ENCODE measurements at places on chromosomes 11 and 22.

GRCh38 chr22:27060190-27060589 lies 402.8 kb downstream of the MIAT start:
- no peak for DNase-seq

DNA sequence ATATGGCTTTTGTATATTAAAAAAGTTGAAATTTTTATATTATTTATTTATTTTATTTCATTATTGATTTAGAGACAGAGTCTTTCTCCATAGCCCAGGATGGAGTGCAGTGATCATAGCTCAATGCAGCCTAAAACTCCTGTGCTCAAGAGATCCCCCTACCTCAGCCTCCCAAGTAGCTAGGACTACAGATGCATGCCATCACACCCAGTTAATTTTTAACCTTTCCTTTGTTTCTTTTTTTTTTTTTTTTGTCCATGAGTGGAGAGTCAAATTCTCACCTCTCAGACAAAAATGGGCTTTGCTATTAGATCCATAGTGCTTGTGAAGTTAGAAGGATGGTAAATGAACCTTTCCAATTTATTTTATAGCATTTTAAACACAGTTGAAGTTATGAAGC lies 182.5 kb downstream of the SOX6 start:
- DNase-seq, result no peak

DNA sequence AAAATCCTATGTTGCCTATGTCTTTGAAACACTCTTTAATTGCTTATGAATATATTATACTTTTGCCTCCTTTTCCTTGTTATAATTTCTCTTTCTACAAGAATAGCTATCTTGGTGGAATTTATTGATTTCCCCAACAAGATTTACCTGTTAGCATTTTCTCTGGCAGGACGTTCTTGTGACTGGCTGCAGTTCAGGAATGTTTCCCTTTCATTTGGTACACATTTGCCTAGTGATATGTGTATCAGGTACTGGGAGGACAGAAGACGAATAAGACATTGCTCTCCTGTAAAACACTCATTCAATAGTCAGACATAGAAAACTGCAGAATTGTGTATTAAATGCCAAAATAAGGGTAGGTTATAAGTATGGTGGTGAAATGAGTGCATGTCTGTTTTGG lies 279.9 kb downstream of the FAT3 start:
- DNase-seq, result no peak

GRCh38 chr11:121763526-121763925 lies 310.8 kb upstream of the SORL1-AS1 start:
- no peak for DNase-seq

- DNase-seq, result no peak
Measured at GRCh38 chr11:16797776-16798175, 59.3 kb downstream of the C11orf58 start.

DNA sequence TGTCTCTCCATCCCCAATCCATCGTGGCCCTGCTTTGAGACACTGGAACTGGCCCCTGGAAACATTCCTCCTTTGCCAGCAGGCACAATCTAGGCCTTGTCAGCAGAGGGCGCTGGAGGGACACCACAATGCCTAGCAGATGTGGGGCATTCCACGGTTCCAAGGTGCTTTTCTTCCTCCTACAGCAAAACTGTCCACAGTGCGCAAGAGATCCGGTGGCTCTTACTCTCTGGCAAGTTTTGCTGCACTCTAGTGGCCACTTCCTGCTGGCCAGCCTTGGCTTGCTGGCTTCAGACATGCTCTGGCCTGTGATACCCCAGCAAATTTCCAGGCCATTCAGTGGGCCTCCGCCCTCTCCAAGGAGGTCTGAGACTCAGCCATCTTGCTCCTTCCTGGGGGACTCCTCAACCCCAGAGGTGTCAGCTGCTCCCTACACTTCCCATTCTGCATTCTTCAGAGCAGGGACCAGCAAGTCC lies 17.1 kb upstream of the RBM4B start:
- DNase-seq, result peak; percentile 73

- DNase-seq, result no peak
Measured at GRCh38 chr22:47033648-47034000, 271.2 kb downstream of the TBC1D22A start.

DNA sequence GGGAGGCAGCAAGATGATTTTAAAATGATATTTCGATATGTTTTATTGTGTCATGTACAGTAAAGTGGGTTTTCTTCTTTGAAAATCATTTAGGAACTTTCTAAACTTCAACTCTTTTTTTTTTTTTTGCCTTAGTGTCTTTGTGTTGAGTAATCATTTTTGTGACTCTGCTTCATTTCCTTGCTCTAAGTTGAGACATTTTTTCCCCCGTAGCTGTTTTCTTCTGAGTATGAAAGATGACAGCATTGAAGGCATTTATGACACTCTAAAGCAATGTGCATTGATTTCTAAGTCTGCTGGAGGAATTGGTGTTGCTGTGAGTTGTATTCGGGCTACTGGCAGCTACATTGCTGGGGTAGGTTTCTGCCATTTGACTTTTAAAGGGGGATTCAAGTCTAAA lies 23.5 kb downstream of the RRM1 start:
- DNase-seq, result no peak

DNA sequence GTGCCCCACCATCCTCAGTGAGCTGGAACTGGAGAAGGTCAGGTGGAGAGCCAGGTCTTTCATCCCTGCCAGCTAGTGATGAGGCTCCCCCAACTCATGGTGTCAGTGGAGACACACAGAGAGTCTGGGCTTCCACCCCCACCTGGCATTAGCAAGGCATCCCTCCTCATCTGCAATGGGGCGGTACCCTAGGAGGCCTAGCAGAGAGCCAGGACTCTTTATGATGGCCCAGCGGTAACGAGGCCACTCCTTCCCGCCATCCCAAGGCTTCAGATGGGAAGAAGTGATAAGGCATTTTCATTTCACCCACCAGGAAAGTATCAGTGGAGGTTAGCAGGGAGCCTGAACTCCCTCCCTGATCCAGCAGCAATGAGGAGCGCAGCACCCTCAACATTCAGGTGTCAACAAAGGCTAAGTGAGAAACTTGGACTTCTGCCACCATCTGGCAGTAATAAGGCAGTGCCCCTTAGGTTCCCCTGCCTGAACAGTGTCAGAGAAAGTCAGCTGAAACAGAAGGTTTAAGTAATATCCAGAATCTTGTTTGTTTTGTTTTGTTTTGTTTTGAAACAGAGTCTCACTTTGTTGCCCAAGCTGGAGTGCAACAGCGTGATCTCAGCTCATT lies 40.5 kb upstream of the FBLN1 start:
- DNase-seq, result no peak

DNA sequence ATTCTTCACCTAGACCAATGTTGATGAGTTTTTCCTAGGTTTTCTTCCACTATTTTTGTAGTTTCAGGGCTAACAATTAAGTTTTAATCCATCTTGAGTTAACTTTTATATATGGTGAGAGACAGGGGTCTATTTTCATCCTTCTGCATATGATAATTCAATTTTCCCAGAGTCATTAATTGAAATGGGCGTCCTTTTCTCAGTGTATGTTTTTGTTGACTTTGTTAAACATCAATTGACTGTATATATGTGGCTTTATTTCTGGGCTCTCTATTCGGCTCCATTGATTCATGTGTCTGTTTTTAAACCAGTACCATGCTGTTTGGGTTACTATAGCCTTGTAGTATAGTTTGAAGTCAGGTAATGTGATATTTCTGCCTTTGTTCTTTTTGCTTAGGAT lies 282.1 kb downstream of the INSC start:
- no peak for DNase-seq

GRCh38 chr22:26722159-26722558 lies 64.8 kb downstream of the MIAT start:
- no peak for DNase-seq

GRCh38 chr22:36763576-36763975 lies 12.3 kb downstream of the IFT27 start:
- DNase-seq, result no peak

DNA sequence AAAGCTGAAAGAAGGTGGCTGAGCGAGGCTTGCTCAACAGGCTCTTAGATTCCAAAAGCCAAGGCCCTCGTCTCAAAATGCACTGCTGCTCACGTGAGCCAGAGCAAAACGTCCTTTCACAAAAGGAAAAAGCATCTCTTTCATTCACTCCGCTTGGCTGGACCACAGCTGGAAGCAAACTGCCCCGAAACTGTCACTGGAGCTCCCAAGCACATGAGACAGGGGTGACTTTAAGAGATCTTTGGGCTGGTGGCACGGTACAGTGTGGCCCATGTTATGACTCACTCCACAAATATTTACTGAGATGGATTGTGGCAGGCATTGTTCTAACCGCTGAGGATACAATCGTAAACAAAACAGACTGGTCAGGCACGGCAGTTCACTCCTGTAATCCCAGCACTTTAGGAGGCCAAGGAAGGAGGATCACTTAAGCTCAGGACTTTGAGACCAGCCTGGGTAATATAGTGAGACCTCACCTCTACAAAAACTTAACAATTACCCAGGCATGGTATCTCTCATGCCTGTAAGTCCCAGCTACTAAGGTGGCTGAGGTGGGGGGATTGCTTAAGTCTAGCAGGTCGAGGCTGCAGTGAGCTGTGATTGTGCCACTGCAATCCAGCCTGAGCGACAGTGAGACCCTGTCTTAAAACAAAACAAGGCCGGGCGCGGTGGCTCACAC lies 3.6 kb downstream of the PLA2G6 start:
- no peak for DNase-seq

- no peak for DNase-seq
Measured at GRCh38 chr11:6225896-6226295, 8.5 kb downstream of the FHIP1B start.

- DNase-seq, result no peak
Measured at GRCh38 chr22:20021196-20022181, 579 bp downstream of the TANGO2 start.

DNA sequence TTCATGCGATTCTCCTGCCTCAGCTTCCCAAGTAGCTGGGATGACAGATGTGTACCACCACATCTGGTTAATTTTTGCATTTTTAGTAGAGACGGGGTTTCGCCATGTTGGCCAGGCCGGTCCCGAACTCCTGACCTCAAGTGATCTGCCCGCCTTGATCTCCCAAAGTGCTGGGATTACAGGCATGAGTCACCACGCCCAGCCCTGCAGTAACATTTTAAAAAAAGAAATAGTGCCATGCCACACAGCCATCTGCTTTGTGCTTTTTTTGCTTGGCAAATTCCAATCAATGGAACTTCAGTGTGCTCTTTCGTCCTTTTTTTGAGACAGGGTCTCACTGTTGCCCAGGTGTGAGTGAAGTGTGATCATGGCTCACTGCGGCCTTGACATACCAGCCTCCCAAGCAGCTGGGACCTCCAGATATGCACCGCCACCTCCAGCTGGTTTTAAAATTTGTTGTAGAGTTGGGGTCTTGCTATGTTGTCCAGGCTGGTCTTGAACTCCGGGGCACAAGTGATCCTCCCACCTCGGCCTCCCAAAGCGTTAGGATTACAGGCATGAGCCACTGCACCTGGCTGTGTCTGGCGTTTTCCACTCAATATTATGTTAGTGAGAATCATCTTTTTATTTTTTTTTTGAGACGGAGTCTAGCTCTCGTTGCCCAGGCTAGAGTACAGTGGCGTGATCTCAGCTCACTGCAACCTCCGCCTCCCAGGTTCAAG lies 1.8 kb upstream of the CHADL start:
- no peak for DNase-seq

DNA sequence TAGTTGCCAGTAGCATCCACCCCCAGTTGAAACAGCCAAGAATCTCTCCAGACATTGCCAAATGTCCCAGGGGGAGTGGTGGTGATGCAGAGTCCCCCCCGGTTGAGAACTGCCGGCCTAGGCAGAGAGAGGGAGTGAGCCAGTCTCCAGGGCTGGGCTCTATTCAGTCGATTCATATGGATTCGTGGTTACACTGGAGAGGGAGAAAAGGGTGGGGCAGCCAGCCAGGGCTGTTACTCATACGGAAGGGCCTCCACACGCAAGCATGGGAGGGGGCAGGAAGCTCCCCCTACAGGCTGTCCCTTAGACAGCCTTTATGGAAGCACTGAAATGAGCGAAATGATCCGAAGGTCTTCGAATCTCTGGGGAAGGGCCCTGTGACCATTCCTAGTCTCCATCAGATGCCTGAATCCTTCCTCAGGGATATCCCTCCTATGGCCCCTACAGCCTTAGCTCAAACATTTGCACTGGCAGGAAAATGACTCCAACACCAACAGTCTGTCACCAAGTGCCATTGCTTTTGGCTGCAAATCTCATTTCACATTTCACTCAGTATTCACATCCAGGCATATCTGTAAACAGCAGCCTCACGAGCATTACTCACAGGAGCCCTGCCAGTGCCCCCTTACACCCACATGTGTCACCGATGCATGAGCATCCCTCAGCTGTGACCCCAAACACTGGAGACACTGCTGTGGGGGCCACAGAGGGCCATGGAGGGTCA lies 18.4 kb upstream of the TLCD5 start:
- DNase-seq, result no peak

GRCh38 chr11:71153005-71153390 lies 99.4 kb downstream of the SHANK2 start:
- DNase-seq, result no peak

DNA sequence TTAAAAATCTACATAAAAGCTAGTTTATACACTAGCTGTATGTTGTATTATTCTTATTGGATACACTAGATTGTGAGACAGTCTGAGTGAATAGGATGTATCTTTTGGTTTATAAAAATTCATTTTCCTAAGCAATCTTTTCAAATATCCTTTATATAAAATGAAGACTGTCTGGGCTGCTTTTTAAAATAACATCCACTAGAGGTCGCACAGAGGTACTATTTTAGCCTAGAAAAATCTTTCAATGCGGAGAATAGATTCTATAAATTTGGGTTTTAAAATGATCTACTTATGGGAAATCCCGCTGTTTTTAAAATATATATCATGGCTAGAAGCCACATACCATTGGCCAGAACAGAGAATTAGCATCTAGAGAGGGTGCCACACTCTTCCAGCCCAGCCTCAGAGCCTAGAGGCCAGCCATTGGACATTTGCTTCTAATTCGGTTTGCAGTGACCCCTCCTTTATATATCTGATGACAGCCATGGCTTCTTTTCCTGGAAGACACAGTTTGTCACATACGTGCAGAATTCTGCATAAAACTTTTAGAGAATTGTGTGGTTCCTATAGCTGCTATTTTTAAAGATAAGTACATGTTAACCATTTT lies 7.3 kb downstream of the C11orf97 start:
- DNase-seq, result no peak

- DNase-seq, result no peak
Measured at GRCh38 chr11:103985041-103985440, 51.4 kb upstream of the DDI1 start.

DNA sequence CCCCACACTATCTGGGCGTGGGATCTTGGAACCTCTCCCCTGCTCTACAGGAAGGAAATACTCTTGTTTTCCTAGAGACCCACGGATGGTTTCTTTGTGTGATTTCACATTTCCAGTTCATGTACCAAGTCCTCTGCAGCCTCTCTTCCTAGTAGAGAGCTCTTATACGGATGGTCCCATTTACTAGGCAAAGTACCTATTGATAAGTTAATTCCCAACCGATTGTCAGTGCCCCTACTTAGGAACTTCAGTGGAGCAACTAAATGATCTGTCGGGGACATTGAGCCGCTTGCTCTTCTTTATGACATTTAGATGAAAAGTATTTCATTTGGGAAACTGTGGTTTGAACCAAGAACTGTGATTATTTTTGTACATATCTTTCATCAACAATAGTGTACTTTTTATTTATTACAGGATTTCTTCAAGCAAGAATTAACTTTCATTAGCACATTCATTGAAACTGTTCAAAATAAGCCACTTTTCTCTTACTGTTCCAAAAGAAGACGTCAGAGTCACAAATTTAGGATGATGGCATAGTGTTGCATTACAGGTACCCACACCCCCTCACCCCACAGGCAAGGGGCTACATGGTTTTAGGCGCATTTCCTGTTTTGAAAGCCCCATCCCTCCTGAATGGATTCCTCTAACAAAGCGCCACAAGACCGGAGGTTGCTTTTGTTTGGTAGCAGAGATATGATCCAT lies 34.2 kb downstream of the ELMOD1 start:
- no peak for DNase-seq

Data from NCI-H1436 (cell line).